ENCODE measurements at places on chromosomes 7 and 10. TPM values are rescaled to one million over a fixed set of nuclear protein-coding genes. Genes with fewer than 3 reads are reported as not detected.

Gene ZNF727
- 6.4 TPM for total RNA-seq

Gene RNF133
- 0.50 TPM for total RNA-seq

Gene KIF11
- total RNA-seq: 8.9 TPM

Gene OR2A25
- total RNA-seq: not detected

Gene MAGI2
- total RNA-seq: 17.0 TPM

Gene HGF
- 108 TPM for total RNA-seq
